Activated naive CD4-positive, alpha-beta T cell treated with Interleukin-2 at 50 U/mL for 16 hours (primary cell): ENCODE measurements at places on chromosomes 6 and 20.

DNA sequence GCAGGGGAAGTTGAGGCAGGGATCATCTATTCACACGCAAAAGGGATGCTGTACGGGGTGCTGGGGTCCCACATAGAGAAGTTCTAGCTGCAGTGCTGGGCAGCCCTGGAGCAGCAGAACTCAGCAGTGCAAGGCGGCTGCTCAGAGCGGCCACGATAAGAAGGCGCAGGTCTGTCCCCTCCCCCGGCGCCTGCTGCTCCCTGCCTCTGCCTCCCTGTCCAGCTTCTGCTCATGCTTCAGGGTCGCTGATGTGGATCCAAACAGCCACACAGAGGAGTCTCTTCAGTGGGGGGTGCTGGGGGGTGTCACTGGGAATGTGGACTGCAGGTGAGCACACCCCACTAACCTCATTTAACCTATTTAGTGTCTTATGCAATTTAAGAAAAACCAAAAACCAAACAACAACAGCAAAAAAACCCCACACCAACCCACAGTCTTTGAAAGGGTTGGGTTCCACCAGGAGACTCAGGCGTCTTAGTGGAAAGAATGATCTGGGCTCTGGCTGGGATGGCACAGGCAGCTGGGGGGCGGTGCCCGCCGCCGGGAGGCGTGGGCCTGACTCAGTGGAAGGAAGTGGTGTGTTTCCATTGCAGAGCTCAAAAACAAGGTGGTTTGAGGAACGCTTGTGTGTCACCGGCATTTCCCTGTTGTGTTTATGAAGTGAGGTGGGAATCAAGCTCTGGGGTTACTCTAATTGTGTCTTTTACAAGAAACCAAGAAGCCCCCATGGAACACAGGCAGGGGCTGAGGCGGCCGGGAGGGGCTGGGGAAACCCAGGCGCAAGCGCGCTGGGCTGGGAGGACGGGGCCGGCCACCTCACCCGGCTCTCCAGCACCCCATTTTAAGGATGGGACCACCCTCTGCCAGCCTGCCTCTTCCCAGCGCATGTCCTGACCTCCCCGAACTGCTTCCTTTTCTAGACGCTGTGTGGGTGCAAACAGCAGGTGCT is 55.1 kb downstream of the IRF4 start:
- peak; percentile 96 for DNase-seq

- no peak for DNase-seq
Measured at GRCh38 chr20:50991076-50991475, 31.8 kb downstream of the KCNG1 start.

DNA sequence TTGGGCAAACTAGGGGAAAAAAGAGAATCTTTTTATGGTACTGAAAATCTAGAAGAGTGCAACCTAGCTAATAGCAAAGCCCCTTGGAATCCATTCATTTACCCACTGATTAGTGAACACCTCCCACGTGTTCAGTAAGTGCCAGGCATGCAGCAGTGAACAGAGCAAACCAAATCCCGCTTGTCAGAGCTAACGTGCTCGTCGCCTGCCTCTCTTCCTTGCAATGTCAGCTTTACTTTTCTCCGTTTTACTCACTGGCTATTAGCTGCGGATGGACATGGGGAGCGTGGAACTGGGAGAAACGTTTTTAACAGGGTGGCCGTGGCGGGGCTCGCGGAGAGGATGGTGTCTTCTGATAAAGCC is 120.4 kb downstream of the SYNDIG1 start:
- DNase-seq, result no peak

- DNase-seq, result no peak
Measured at GRCh38 chr20:38050686-38051085, 17.1 kb downstream of the RPRD1B start.

GRCh38 chr6:15901141-15902115 is 227.5 kb upstream of the MYLIP start:
- DNase-seq, result no peak

DNA sequence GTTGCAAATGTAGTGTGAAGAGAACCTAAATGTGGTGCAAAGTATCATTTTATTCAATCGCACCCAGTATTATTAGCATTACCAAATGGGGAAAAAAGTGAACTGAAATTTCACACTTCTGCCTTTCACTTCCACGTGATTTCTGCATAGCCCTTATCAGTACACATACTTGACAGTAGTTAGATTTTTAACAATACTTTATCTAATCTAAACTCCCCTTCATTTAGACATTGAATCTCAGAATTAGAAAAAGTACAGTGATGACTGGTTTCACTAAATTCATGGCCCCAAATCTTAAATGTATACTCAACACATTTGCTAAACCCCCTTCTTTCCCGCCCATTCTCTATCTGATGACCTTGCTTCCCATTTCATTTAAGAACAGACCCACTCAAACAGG is 14.3 kb downstream of the STX7 start:
- no peak for DNase-seq

- DNase-seq, result no peak
Measured at GRCh38 chr20:54727490-54727889, 252.1 kb downstream of the DOK5 start.

DNA sequence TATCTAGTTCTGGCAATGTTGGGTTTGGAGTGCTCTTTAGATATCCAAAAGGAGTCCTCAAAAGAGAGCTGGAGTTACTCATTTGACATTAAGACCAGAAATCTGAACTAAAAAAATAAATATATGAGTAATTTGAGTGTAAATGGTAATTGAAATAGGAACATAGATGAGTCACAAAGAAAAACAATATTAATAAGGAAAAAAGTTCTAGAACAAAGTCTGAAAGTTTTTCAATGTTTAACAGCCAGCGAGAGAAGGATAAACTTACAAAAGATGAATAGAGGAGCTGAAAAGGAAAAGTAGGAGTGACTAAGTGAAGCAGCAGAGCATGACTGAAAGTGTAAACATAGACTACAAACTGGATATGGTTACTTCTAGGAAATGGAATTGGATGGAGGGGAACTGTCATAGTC is 46.8 kb downstream of the EPM2A start:
- no peak for DNase-seq

GRCh38 chr6:158766621-158767455 is 52.3 kb downstream of the EZR start:
- DNase-seq, result no peak
